Naive thymus-derived CD4-positive, alpha-beta T cell (primary cell): ENCODE measurements at places on chromosomes 2 and 18. TPM values are rescaled to one million over a fixed set of nuclear protein-coding genes. Genes with fewer than 3 reads are reported as not detected.

- H3K4me1 ChIP-seq = no peaks in the 10 kb centered on the region
- no peaks in the 10 kb centered on the region for H3K36me3 ChIP-seq
- no peak overlapping the region for H3K27ac ChIP-seq
- DNase-seq = no peak
- H3K4me3 ChIP-seq = no peak overlapping the region
- H3K27me3 ChIP-seq = no peaks in the 10 kb centered on the region
Measured at GRCh38 chr2:78034706-78035105, 512.5 kb upstream of the LRRTM4 start.

GRCh38 chr18:63199743-63200241, 119.8 kb downstream of the BCL2 start:
- no peaks in the 10 kb centered on the region for H3K36me3 ChIP-seq
- H3K27me3 ChIP-seq = no peaks in the 10 kb centered on the region
- H3K4me3 ChIP-seq = peak overlapping the region; percentile 63
- peaks cover 71% of the 10 kb centered on the region for H3K4me1 ChIP-seq
- peak overlapping the region; percentile 73 for H3K27ac ChIP-seq

GRCh38 chr2:120647487-120647886, 88.2 kb upstream of the GLI2 start:
- H3K27ac ChIP-seq = no peak overlapping the region
- no peak for DNase-seq
- H3K4me3 ChIP-seq = no peak overlapping the region

DNA sequence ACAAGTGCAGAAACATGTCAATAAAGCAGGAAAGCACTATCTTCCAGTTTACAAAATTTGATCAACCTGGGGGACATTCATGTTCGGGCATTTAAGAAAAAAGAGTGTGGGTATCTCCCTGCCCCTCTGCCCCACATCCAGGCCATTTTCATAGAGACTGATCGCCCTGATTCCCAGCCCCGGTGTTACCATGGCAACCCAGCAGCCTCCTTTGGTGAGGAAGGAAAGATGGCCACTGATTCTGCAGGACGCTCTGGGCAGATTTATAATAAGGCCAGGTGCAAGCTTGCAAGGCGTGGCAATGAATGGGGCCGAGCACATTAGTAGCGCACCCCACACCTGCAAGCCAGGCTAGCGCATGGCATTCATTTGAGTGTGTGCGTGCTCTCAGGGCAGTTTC, 36.7 kb upstream of the ARL4C start:
- no peaks in the 10 kb centered on the region for H3K36me3 ChIP-seq
- no peak overlapping the region for H3K4me3 ChIP-seq
- H3K27ac ChIP-seq = no peak overlapping the region
- H3K27me3 ChIP-seq = no peaks in the 10 kb centered on the region
- no peaks in the 10 kb centered on the region for H3K4me1 ChIP-seq
- DNase-seq = no peak

DNA sequence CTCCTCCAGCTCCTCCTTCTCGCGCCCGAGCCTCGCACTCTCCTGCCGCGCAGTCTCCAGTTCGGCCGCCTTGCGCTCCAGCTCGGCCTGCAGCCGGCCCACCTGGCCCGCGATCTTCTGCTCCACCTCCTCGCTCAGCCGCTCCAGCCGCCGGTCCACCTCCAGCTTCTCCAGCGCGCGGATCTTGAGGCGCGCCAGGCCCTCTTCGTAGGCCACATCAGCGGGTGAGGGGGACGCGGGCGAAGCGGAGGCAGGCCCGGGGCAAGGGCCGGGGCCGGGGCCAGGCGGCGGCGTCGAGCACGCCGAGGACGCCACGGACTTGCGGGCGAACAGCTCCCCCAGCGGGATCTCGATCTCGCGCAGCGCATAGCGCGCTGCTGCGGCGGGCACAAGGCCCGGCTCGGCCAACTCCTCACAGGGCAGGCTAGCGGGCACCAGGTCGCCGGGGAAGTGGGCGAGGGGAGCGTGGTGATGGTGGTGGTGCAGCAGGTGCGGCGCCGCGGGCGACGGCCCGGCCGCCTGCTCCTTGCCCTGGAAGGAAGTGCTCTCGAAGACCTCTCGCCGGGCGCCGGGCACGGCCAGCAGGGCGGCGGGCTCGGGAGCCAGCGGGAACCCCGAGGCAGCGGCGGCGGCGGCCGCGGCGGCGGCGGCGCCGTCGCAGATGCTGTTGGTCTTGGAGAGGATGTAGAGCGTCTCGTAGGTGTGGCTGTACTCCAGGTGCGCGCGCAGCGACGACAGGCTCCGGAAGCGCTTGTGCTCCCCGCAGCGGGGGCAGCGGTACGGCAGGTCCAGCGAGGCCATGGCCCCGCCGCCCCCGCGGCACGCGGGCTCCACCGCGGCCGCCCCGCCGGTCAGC, 15.2 kb downstream of the FBXO41 start:
- no peaks in the 10 kb centered on the region for H3K36me3 ChIP-seq
- H3K27ac ChIP-seq = peak overlapping the region; percentile 62
- no peaks in the 10 kb centered on the region for H3K27me3 ChIP-seq
- H3K4me3 ChIP-seq = peak overlapping the region; percentile 35
- peak; percentile 72 for DNase-seq
- peaks cover 12% of the 10 kb centered on the region for H3K4me1 ChIP-seq

- H3K27ac ChIP-seq = peak overlapping the region; percentile 84
- H3K36me3 ChIP-seq = no peaks in the 10 kb centered on the region
- H3K4me3 ChIP-seq = peak overlapping the region; percentile 11
- H3K4me1 ChIP-seq = peaks cover 22% of the 10 kb centered on the region
Measured at GRCh38 chr2:191618046-191618780, 59.7 kb upstream of the NABP1 start.

DNA sequence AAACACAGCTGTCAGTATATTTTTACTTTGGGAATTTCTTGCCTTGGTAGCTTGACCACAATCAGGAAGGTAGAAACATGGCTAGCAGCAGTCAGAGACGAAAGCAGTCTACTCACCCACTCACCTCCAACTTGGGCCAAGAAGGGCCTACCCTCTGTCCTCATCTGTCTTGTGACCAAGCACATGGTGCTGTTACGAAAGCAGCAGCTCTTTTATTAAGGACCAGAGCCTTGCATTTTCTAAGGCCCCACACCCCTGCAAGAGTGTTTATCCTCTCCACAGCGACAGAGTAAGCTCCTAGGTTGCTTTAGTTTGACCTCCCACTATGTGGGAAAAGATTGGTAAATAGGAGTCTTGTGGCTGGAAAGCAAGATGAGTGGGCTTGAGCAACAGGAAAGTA, 31.3 kb upstream of the MSTN start:
- H3K4me1 ChIP-seq = no peaks in the 10 kb centered on the region
- no peaks in the 10 kb centered on the region for H3K36me3 ChIP-seq
- DNase-seq = no peak
- H3K4me3 ChIP-seq = no peak overlapping the region
- no peaks in the 10 kb centered on the region for H3K27me3 ChIP-seq
- H3K27ac ChIP-seq = no peak overlapping the region

GRCh38 chr2:165796129-165796528, 2.1 kb upstream of the GALNT3 start:
- no peak overlapping the region for H3K4me3 ChIP-seq
- no peaks in the 10 kb centered on the region for H3K36me3 ChIP-seq
- H3K27ac ChIP-seq = no peak overlapping the region

DNA sequence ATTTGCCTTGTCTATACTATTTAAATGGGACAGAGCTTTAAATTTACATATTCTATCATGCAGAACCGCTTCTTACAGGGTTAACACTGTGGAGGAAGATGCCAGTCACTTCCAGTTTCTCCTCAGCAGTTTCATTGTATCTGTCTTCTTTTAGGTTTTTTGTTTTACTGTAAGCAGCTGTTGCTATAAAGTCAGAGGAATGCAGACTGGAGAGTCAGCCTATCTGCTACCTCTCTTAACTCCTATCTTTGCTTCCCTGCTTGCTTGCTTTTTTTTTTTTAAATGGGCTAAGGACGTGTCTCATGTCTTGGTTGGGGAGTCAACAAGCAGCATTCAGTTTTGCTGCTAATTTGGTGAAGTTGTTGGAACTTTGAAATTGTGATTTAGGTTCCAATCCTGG, 8.9 kb downstream of the EPC2 start:
- peaks cover 57% of the 10 kb centered on the region for H3K4me1 ChIP-seq
- no peak overlapping the region for H3K4me3 ChIP-seq
- no peak overlapping the region for H3K27ac ChIP-seq
- no peaks in the 10 kb centered on the region for H3K27me3 ChIP-seq

GRCh38 chr18:48921305-48922225, 29.2 kb downstream of the SMAD7 start:
- peaks cover 30% of the 10 kb centered on the region for H3K4me1 ChIP-seq
- no peak overlapping the region for H3K4me3 ChIP-seq
- no peak overlapping the region for H3K27ac ChIP-seq
- no peaks in the 10 kb centered on the region for H3K27me3 ChIP-seq
- DNase-seq = no peak

- H3K36me3 ChIP-seq = no peaks in the 10 kb centered on the region
- H3K4me3 ChIP-seq = no peak overlapping the region
- H3K4me1 ChIP-seq = no peaks in the 10 kb centered on the region
- H3K27me3 ChIP-seq = no peaks in the 10 kb centered on the region
- no peak for DNase-seq
Measured at GRCh38 chr18:5488844-5489243, 55.0 kb downstream of the EPB41L3 start.

DNA sequence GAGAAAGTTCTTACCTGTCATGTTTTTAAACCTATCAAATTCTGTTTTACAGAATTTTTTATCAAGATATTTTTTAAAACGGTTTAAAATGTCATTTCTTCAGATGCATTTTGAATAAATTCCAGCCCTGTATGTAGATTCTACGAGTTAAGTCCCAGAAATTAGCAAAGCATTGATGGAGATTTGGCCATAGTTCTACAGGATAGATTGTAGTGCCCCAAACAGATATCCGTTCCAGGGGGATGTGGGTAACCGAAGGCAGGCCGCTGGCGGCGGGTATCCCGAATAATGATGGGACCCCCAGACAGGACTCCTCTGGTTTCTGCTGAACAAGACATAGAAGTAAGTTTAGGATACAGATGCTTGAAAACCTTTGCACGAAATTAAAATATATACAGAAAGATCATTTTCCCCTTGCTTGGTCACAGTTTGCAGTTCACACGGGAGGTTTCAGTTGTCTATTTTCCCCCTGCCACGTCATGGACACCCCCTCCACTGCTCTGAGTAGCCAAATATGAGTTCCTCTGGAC, 755 bp downstream of the NOL4 start:
- no peak overlapping the region for H3K4me3 ChIP-seq
- no peaks in the 10 kb centered on the region for H3K4me1 ChIP-seq
- H3K27me3 ChIP-seq = peaks cover 3% of the 10 kb centered on the region
- DNase-seq = no peak
- H3K36me3 ChIP-seq = no peaks in the 10 kb centered on the region
- no peak overlapping the region for H3K27ac ChIP-seq

DNA sequence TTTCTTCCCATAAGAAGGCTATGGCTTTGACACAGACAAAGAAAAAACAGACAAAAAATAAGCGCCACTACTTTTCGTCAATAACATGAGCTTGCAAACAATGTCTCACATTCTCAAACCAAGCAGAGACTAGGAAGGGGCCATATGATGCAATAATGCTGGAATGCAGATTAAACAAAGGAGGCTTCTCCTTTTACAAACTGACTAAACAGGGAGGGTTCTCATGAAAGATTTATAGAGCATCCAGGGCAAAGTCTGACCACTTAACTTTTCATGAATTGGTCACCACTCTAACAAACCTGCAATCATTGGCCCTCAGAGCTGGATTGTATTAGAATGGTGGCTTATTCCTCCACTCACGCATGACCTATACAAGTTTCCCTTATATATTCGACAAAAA, 663.3 kb upstream of the CHAC2 start:
- no peak overlapping the region for H3K27ac ChIP-seq
- no peaks in the 10 kb centered on the region for H3K4me1 ChIP-seq
- no peak for DNase-seq
- H3K36me3 ChIP-seq = no peaks in the 10 kb centered on the region
- H3K27me3 ChIP-seq = no peaks in the 10 kb centered on the region

GRCh38 chr18:46718501-46719341, 38.1 kb downstream of the ST8SIA5 start:
- no peak overlapping the region for H3K27ac ChIP-seq
- DNase-seq = no peak
- H3K4me3 ChIP-seq = no peak overlapping the region
- no peaks in the 10 kb centered on the region for H3K4me1 ChIP-seq
- no peaks in the 10 kb centered on the region for H3K27me3 ChIP-seq
- H3K36me3 ChIP-seq = no peaks in the 10 kb centered on the region

- no peaks in the 10 kb centered on the region for H3K4me1 ChIP-seq
- no peak overlapping the region for H3K27ac ChIP-seq
- H3K27me3 ChIP-seq = no peaks in the 10 kb centered on the region
- H3K4me3 ChIP-seq = no peak overlapping the region
- no peaks in the 10 kb centered on the region for H3K36me3 ChIP-seq
Measured at GRCh38 chr2:98145070-98145469, 58.1 kb downstream of the VWA3B start.

- no peak overlapping the region for H3K27ac ChIP-seq
- no peak for DNase-seq
- no peaks in the 10 kb centered on the region for H3K36me3 ChIP-seq
- H3K4me3 ChIP-seq = no peak overlapping the region
Measured at GRCh38 chr2:149625671-149626070, 38.1 kb upstream of the MMADHC start.

GRCh38 chr18:35862119-35862640, 110.3 kb upstream of the RMP24 start:
- no peak overlapping the region for H3K27ac ChIP-seq
- H3K4me1 ChIP-seq = no peaks in the 10 kb centered on the region
- no peak for DNase-seq
- H3K36me3 ChIP-seq = no peaks in the 10 kb centered on the region
- H3K27me3 ChIP-seq = no peaks in the 10 kb centered on the region

DNA sequence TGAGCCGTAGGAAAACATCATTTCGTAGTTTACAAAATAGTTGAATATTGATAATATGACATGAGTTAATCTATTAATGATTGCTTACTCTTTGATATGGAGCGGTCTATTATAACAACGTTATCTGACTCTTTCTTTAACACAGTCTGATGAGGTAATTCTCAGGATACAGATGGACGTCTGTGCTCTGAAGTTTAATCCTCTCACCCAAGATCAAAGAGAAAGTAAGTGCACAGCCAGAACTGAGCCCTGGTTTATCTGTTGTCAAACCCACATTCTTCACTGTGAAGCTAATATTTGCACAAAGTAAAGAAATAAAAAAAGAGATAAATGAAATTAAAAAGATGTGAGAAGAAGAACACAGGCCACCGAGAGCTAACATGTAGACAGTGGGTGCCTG, 190.9 kb upstream of the COPS8 start:
- H3K36me3 ChIP-seq = no peaks in the 10 kb centered on the region
- no peaks in the 10 kb centered on the region for H3K4me1 ChIP-seq
- DNase-seq = no peak

The RNF144A gene
- 74.4 TPM for total RNA-seq

The THSD7B gene
- total RNA-seq = not detected

The DYNAP gene
- total RNA-seq = not detected

The TUBA3E gene
- not detected for total RNA-seq

The REL gene
- 21.8 TPM for total RNA-seq

The MAPRE3 gene
- 6.0 TPM for total RNA-seq

The GKN1 gene
- total RNA-seq = not detected

The ASAP2 gene
- 0.45 TPM for total RNA-seq
